ENCODE measurements at places on chromosomes 3 and 15.

DNA sequence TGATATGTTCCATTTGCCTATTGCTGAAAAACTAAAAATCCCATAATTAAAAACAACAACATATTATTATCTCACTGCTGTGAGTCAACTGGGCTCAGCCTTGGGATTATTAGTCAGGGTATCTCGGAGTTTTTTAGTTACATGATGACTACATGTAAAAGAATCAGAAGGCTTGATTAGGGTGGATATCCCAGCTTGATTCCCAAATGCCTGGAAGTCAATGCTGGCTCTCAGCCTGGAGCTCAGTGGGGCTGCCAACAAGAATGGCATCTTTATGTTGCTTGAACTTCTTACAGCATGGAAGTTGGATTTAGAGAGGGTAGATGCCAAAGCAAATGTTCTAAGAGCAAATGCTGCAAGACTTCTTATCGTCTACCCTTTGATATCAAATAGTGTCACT, 278.5 kb downstream of the PLOD2 start:
- DNase-seq, result peak; percentile 64

- peak; percentile 99 for DNase-seq
Observed at GRCh38 chr3:107216711-107217110, 160.5 kb upstream of the CCDC54 start.

- DNase-seq, result peak; percentile 92
Observed at GRCh38 chr3:111846717-111847116, 12.3 kb upstream of the PHLDB2 start.

- no peak for DNase-seq
Observed at GRCh38 chr3:48267782-48268181, 26.9 kb downstream of the ZNF589 start.

DNA sequence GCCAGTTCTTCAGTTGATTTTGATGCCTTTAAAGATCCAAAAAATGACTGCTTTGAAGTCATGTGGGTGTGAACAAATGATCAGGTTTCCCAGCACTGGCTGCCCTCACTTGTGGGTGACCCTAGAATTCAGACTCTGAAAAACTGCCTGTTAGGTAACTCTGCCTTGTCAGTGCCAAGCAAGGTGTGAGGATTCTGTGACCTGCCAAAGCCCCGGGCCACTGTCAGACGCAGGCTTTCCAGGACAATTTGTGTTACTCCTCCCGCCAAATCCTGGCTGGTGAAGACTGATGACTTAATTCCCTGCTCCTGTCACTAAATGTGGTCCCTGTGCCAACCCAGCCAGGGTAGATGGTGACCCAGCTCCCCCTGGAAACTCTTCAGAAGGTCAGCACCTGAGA, 99.2 kb upstream of the PSMD6 start:
- no peak for DNase-seq

GRCh38 chr3:5442106-5442785, 254.7 kb downstream of the EDEM1 start:
- no peak for DNase-seq

- DNase-seq, result peak; percentile 69
Observed at GRCh38 chr15:81087066-81087465, 47.0 kb upstream of the CFAP161 start.

- DNase-seq, result no peak
Observed at GRCh38 chr15:91992945-91993344, 139.4 kb downstream of the SLCO3A1 start.

GRCh38 chr15:57647791-57648130, 56.1 kb downstream of the MYZAP start:
- DNase-seq, result peak; percentile 31

DNA sequence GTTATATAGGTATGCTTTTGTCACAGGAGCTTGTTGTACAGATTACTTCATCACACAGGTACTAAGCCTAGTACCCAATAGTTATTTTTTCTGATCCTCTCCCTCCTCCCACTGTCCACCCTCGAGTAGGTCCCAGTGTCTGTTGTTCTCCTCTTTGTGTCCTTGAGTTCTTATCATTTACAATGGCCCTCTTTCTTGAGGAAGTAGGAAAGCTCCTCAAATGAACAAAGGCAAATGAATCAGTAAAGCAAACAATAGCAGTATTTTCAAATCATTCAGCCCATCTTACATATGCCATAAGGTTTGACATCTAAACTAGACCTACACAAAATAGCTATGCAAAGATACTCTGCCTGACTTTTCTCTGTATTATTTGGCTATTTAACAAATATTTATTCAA, 211.5 kb downstream of the CDIN1 start:
- DNase-seq, result no peak

DNA sequence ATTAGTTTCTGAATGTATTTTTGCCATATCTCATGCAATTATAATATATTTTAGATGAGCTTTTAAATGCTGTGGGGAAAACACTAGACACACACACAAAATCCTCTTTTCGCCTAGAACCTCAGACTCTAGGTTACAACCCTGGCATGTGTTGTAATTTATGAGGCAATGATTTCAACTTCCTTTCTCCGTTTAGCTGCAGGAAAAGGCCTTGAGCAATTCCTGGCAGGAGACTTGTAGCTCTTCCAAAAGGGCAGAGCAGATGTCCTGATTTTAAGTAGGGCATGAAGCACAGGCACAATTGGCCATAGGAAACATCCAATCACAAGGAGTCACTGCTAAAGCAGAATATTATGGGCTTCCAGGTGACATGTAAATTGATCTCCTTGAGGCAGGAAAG, 82.0 kb downstream of the GPR156 start:
- DNase-seq, result peak; percentile 91

- no peak for DNase-seq
Observed at GRCh38 chr3:178754852-178755510, 218.7 kb downstream of the KCNMB2 start.

- DNase-seq, result no peak
Observed at GRCh38 chr3:82137050-82137449, 375.6 kb upstream of the GBE1 start.

GRCh38 chr3:42823351-42823750, 14.1 kb downstream of the ACKR2 start:
- DNase-seq, result no peak

DNA sequence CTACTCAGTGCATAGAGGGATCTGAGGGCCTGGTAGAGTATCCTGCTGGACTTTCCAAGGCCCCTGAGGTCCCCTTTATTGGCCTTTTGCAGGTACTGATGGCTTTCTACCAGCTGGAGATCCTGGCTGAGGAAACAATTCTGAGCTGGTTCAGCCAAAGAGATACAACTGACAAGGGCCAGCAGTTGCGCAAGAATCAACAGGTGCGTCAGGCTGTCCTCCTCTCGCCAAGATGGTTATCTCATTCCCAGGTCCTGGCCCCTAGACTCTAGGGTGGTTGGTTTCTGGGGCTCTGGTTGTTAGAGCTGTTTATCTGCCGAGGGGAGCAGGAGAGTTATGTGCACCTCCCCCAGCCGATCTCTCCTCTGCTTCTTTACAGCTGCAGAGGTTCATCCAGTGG, 9.3 kb downstream of the EIF2B5 start:
- DNase-seq, result no peak

DNA sequence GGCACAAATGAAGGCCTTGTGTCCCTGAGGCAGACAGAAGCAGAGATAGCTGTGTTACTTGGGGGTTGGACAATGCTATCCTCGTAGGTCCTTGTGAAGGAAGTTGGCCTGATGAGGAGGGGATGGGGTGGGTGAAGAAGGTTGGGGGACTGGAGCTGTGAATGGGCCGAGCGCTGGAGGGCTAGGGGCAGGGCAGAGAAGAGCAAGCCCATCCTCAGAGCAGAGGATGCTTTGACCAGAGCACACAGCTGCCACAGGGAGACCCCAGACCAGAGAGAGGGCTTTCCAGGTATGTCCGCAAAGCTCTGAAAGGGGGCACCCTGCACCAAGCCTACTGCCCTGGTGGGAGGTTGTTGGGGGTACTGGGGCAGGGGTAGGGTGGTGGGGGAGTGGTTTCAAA, 5.7 kb upstream of the TBC1D2B start:
- no peak for DNase-seq

DNA sequence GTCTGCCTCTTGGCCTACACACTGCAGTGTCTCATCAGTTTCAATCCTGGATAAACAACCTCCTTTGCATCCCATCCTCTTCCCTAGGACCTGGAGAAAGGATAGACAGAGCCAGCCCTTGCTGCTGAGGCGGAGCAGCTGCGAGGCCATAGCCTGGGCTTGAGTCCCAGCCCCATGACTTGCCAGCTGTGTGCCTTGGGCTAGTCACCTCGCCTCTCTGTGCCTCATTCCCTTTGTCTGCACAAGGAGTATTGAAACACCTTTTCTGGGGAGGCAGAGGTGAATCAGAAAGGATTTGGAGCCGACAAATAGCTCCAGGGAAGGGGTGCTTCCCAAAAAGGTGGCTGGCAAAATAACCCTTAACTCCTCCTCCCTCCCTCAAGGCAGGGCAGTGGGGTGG, 65.0 kb upstream of the SLC6A1 start:
- no peak for DNase-seq

DNA sequence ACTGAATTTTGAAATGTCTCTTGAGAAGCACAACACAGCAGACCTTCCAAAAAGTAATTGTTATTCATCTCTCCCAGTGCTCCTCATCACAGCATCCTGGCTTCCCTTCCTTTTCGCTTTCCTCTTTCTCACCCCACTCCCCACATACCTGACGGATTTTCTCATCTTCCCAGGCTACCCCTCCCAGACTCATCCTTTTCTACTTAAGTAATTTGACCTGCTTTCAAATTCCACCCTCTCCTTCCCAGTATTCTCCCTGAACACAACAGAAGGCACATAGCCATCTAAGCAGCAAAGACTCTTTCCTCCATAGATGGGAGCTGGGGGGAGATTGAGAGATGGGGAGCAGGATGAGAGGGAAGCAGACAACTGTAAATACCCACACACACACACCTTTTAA, 187.1 kb upstream of the STT3B start:
- no peak for DNase-seq

- DNase-seq, result no peak
Observed at GRCh38 chr3:16837602-16838001, 47.2 kb upstream of the PLCL2 start.

GRCh38 chr15:74291101-74292071, 55.3 kb downstream of the CCDC33 start:
- DNase-seq, result peak; percentile 60

- DNase-seq, result no peak
Observed at GRCh38 chr3:165502707-165503106, 306.5 kb upstream of the SLITRK3 start.

DNA sequence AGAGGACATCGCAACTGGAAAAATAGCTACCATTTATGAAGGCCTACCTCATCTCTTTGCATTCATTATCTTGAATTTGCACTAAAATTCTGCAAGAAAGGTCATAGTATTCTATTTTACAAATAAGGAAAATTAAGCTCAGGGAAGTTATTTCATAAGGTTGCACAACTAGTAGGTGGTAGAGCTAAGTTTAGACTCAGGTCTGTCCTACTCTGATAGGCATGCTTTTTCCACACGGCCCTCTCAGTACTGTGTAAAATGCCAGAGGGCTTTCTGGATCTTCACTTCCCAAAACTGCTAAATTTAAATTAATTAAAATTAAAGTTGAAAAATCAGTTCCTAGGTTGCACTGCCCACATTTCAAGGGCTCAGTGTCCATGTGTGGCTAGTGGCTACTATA, 18.3 kb downstream of the MAP2K1 start:
- DNase-seq, result no peak

DNA sequence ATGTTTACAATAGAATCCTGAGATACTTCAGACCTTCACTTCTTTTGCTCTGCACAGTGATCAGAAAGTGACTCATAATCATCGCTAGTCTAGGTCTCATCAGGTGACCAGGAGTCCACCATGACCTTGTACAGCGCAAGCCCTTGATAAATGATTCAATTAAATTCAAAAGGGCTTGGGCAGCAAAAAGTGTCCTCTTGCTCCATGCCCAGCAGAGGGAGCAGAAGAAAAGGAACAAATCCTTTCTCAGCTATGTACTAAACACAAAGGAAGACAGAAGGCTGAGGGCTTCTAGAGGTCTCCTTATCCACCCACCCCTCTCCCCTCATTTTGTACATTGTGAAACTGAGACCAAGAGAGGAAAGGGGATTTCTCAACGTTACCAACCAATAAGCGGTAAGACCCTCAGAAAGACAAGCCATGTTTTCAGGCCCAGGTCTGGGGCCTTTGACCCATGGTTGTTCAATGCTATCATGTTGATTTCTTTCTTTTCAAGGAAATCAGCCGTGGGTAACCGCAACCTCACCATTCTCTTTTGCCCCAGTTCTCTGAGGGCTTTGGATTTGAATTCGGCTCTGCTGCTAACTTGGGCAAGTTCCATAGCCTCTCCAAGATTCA, 74.8 kb downstream of the AQP9 start:
- DNase-seq, result peak; percentile 78

GRCh38 chr3:8887435-8888300, 75.6 kb downstream of the RAD18 start:
- no peak for DNase-seq

DNA sequence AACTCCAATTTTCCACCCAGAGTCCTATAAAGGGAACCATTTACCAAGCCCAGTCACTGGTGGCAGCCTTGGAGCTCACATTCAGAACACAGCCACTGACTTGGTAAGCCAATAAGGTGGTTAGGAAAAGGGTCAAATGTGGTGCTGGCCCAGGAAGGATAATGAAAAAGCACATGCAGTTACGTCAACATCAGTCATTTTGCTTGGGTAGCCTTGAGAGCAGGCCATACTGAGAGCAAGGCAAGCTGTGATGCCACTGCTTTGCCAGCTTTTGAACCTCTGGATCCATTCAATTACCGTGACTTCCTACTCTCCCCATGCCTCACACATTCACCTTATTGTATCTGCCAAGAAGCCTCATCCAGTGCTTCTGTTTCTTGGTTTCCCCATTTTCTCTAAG, 253.6 kb downstream of the OPA1 start:
- DNase-seq, result no peak

- no peak for DNase-seq
Observed at GRCh38 chr15:78339559-78339958, 594 bp upstream of the CRABP1 start.

- peak; percentile 19 for DNase-seq
Observed at GRCh38 chr3:24390169-24391130, 104.2 kb downstream of the THRB start.

DNA sequence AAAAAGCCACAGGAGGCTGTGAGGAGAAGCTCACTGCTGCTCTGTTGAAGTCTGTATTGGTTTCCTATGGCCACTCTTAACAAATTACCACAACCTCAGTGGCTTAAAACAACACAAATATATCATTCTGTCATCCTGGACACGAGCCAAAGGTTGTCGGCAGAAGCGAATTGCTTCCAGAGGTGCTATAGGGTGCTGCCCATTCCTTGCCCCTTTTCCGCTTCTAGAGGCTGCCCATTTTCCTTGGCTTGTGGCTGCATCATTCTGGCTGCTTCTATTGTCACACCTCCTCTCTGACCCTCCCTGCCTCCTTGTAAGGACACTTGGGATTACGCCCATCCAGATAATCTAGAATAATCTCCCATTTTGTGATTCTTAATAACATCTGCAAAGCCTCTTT, 6.4 kb upstream of the SACM1L start:
- DNase-seq, result no peak

- DNase-seq, result no peak
Observed at GRCh38 chr3:2099028-2099671, 484 bp downstream of the CNTN4 start.

- peak; percentile 2 for DNase-seq
Observed at GRCh38 chr3:2156244-2156847, 57.7 kb downstream of the CNTN4 start.
